ENCODE measurements at places on chromosomes 3 and 15. TPM values are rescaled to one million over a fixed set of nuclear protein-coding genes. Genes with fewer than 3 reads are reported as not detected.

CAV3 gene
- not detected for total RNA-seq

SEMA6D gene
- total RNA-seq: not detected

GOLGA6A gene
- not detected for total RNA-seq

FBXW12 gene
- total RNA-seq: not detected

BDH1 gene
- total RNA-seq: 0.27 TPM

THSD4 gene
- total RNA-seq: 0.04 TPM

DUOXA2 gene
- total RNA-seq: not detected

CCNL1 gene
- total RNA-seq: 112 TPM

Data from K562 (cell line).